ENCODE measurements at places on chromosomes 12 and 14.

- DNase-seq = no peak
Observed at GRCh38 chr14:20583908-20584307, 3.9 kb downstream of the RNASE11 start.

GRCh38 chr12:12717586-12718380, 615 bp downstream of the CDKN1B start:
- DNase-seq = no peak

- no peak for DNase-seq
Observed at GRCh38 chr12:34126239-34126641, 103.9 kb downstream of the ALG10 start.

- peak; percentile 57 for DNase-seq
Observed at GRCh38 chr14:72962829-72963312, 36.6 kb downstream of the DCAF4 start.

- DNase-seq = no peak
Observed at GRCh38 chr14:95258754-95259593, 60.7 kb downstream of the CLMN start.

DNA sequence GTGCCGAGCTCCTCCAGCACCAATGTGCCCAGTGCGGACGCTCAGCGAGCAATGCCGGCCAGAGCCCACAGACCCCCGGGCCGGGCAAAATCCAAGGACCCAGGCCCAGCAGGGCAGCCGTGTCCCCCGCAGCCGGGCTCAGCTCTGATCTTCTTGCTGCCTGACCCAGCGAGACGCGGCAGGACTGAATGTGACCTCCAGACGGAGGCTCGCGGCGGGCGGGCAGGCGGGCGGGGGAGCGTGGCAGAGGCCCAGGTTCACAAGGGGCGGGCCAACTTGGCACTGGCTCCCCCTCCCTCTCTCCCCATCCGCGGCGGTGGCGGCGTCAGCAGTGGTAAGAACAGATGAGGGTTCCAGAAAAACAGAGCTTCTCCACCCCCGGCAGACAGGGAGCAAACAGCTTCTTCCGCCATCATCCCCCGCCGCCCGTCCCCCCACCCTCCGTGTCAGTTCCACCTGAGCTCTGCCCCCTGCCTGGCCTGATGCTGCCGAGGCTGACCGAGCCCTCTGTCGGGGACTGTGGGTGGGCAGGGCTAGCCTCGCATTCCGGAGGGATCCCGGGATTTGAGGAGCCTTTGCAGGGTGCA, 94.3 kb downstream of the RFLNA start:
- peak; percentile 87 for DNase-seq

DNA sequence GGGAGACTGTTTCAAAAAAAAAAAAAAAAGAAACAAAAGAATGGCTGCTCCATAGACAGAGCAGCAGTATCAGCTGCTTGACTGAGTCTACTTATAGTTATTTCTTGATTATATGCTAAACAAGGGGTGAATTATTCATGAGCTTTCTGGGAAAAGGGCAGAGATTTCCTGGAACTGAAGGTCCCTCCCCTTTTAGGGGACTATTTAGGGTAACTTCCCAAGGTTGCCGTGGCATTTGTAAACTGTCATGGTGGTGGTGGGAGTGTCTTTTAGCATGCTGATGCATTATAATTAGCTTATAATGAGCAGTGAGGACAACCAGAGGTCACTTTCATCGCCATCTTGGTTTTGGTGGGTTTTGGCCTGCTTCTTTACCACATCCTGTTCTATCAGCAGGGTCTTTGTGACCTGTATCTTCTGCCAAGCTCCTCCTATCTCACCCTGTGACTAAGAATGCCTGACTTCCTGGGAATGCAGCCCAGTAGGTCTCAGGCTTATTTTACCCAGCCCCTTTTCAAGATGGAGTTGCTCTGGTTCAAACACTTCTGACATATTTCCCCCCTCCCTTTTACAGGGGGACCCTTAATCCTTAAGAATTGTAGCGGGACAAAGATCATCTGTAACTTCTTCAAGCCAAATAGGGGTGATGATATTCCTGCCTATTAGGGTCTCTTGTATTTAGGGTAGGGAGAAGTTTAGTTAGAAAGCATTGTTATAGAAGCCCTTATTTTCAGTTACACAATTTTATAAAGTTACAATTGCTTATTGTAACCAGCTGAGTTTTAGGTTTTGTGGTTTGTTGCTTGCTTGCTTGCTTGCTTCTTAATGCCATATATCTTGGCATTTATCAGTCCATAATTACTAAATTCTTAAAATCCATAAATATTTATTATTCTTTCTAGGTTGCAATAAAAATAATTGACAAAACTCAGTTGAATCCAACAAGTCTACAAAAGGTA, 42.5 kb downstream of the MARK3 start:
- no peak for DNase-seq

- peak; percentile 49 for DNase-seq
Observed at GRCh38 chr14:36976571-36977023, 195.8 kb downstream of the SLC25A21 start.

DNA sequence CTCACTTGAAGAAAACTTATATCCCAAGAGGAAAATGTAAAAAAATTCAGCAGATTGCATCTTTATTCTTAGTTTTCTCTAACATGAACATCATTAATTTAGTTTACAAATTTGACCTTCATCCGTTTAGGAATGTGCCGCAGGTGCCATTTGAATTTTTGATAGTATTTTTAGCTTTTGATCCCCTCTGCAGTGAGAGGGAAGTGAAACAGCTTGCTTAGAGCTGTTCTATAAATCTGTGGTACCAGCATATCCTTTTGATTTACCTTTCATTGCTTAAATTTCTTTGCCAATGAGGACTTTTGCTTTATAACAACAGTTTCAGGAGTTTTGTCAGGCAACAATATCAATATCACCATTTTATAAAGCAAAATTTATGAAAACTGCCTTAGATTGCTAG, 32.7 kb downstream of the DUSP6 start:
- no peak for DNase-seq

DNA sequence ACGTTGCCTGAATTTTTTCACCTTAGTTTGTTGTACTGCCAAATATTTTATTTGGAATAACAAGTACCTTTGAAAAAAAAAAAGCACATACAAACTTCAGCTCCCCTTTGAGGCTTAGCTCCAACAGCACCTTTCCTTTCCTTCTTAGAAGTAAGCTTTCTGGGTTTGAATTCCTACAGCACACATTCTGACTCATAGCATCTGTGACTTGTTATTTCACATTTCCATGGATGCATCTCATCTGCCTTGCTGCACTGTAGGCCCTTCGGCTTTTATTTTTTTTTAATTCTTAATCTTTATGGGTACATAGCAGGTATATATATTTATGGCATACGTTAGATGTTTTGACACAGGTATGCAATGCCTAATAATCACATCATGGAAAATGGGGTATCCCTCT, 7.2 kb downstream of the LGALS3 start:
- DNase-seq = peak; percentile 63

DNA sequence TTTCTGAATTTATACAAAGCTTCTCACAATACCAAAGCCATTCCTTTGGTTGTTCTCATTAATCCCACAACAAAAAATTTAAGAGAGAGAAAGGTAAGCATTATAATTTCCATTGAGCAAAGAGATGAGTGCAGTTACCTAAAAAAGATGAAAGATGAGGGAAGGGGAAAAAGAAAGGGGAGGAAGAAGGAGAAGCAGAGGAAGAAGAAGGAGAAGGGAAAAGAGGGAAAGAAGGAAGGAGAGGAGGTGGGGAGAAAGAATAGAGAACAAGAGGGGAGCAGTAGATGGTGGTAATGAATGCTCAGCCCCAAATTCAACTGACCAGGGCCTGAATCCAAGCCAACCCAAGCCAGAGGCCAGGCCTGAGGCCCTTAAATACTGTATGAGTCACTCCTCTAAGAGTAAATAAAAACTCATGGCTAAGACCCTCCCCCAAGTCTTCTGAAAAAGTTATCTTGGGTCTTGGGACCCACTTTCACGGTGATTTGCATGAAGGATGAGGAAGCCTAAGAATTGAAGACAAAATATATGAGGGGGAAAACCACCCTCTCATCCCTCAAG, 144.6 kb downstream of the ITPR2 start:
- no peak for DNase-seq

DNA sequence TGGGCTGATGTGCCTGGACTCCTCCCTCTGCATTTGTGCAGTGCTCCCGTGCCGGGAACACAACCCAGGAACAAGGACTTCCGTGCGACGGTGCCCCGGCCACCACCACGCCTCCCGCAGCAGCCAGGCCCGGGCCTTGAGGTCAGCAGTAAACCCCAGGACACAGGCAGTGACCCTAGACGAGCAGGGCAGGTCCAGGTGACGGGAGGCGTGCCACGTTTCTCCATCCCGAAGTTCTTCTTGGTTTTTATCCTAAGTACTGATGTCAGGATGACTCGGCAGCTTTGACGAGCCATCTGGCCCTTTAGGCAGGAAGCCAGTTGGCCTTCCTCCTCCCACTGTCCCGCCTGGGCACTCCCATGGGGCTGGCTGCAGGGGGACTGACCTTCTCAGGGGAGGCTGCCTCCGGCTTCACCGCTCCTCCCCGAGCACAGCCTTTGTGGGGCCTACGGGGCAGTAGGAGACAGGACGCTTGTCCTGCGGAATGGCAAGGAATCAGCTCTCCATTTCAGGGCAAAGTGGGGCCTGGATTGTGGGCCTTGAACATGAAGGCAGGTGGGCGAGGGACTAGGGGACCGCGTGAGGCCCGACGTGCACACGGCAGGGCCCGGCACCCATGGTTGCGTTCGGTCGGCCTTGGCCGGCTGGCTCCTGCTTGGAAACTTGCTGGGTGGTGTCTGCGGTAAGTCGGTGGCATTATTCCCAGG, 94.1 kb downstream of the FBXL14 start:
- peak; percentile 87 for DNase-seq

DNA sequence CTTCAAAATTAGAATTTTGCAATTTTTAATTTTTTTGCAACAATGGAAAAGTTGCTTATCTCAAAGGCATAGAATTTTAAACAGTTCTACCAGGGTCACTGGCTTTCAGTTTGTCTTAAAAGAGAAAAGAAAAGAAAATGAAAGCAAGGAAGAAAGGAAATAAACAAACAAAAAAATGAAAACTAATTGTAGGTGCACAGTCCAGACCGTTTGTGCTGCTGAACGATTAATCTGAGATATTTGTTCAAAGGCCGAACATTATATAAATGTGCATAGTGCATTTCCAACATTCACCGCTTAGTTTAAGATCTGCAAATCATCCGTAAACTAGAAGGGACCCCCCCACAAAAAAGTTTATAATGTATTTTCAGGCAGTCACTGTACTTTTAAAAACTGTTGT, 5.5 kb upstream of the OTX2 start:
- DNase-seq = no peak

DNA sequence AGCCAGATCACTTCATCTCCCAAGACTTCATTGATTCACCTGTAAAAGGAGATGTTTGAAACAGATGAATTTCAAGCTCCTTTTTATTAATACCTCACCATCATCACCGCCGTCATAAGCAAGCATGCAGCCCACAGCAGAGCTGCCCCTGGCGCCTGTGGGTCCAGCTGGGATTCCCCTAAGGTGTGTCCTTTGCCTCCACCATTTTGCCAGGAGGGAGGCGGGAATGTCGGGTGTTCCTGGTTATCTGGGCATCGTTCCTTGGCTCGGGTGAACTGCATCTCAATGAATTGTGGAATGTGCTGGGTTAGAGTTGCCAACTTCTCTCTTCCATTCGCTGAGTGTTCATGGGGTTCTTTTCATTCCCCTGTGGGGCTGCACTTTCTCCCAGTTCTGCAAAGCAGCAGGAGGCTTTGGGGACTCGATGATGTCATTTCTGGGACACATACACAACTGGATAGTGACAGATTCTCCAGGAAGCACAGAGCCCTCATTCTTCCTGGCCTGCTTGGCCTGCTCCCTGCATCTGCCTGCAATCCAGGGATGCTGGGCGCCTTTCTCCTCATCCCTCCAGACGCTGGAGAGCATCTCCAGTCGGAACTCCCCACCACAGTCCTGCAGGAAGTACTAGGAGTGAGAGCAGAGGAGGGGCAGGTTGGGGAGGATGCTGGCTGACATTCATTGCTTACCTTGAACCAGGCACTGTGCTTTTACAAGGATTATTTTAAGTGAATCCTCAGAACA, 10.1 kb downstream of the CCND2 start:
- DNase-seq = no peak

DNA sequence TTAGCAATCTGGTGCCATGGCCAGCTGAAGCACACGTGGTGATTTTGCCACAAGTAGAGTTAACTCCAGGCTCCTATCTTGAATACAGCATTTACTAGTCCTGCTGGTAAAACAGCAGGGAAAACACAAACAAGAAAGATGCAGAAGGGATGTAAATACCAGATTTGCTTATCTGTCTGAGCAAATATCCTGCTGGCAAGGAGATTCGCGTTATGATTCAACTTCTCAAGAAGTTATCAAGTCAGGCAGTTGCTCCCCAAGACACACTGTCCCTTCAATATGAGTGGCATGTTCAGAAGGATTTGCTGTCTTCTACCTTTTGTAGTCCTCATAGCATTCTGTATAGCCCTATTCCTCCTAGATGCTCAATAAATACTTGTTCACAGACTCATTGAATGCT, 171.2 kb upstream of the EGLN3 start:
- no peak for DNase-seq

GRCh38 chr12:108519558-108519957, 4.5 kb downstream of the FICD start:
- DNase-seq = no peak

DNA sequence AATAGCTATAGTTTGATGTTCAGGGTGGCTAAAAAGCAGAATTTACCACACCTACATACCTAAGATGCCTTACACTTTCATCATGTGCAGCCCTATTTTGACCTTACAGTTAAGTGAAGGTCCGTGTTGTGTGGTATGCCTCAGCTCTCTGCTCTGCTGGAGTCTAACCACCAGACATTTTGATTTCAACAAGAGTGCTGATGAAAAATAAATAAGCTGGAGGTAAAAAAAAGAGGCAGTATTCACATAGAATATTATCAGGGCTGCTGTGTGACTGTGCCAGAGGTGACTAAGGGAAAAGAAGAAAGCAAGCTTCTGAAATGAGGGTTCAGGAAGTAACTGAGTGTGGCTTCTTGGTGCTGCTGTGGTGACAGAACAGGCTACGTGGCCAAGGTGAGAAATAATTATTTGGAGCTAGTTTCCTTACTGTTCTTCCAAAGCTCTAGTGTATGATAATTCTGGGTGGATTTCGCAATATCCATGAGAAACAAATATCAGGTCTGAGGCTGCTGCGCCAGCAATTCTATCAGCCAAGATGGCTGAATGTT, 188.8 kb downstream of the STXBP6 start:
- DNase-seq = peak; percentile 32

DNA sequence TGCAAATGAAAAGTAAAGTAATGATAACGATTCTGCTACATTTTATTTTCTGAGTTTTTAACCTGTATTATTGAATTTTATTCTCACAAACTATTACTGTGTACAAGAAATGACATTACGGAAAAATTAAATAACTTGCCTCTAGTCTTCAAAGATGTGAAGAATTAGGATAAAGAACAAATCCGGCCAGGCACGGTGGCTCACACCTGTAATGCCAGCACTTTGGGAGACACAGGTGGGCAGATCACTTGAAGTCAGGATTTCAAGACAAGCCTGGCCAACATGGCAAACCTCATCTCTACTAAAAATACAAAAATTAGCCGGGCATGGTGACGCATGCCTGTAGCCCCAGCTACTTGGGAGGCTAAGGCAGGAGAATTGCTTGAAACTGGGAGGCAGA, 1584.4 kb upstream of the SEL1L start:
- DNase-seq = no peak

Measured in AG20443 (cell line).